ENCODE measurements at places on chromosomes 2 and 18.

DNA sequence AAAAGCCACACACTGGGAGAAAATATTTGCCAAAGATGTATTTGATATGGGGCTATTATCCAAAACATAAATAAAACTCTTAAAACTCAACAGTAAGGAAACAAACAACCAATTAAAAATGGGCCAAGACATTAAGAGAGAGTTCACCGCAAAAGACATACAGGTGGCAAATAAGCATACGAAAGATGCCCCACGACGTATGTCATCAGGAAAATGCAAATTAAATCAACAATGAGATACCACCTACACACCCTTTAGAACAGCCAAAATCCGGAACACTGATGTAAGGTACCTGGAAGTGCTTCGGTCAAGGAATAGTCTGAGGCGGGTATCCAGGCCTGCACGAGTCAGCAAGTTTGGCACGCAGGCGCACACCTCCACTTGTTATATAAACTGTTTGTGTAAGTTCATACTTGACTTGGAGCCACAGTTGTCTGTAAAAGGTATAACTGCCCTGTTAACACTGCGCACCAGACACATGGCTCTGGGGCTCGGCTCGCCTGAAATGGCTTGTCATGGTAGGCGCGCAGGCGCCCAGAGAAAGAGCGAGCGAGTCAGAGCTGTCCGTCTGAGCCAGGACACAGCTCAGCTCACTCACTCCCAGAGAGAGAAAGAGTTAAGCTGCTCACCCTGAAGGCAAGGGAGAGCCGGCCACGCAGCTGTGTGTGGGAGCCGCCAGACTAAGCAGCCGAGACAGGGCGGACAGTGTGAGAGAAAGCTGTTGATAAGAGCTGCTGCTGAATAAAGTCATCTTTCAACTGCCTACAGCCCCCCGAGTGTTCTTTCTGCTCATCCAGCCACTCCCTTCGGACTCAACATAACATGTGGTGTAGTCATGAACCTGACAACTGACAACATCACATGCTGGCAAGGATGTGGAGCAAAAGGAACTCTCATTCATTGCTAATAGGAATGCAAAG lies 87.3 kb downstream of the HNRNPLL start:
- DNase-seq = no peak

GRCh38 chr2:174383796-174384195 lies 11.7 kb upstream of the SCRN3 start:
- no peak for DNase-seq

- DNase-seq = no peak
Observed at GRCh38 chr2:84931384-84931821, 25.9 kb downstream of the TMSB10 start.

GRCh38 chr2:74428675-74429074 lies 7.1 kb downstream of the WDR54 start:
- no peak for DNase-seq

GRCh38 chr18:13872932-13873331 lies 42.4 kb downstream of the MC2R start:
- no peak for DNase-seq

- no peak for DNase-seq
Observed at GRCh38 chr2:96642564-96643360, at the start of gene FER1L5. FER1L5 (plus strand) TSS chr2:96642764; CDS start chr2:96642837, 73 bp downstream.

DNA sequence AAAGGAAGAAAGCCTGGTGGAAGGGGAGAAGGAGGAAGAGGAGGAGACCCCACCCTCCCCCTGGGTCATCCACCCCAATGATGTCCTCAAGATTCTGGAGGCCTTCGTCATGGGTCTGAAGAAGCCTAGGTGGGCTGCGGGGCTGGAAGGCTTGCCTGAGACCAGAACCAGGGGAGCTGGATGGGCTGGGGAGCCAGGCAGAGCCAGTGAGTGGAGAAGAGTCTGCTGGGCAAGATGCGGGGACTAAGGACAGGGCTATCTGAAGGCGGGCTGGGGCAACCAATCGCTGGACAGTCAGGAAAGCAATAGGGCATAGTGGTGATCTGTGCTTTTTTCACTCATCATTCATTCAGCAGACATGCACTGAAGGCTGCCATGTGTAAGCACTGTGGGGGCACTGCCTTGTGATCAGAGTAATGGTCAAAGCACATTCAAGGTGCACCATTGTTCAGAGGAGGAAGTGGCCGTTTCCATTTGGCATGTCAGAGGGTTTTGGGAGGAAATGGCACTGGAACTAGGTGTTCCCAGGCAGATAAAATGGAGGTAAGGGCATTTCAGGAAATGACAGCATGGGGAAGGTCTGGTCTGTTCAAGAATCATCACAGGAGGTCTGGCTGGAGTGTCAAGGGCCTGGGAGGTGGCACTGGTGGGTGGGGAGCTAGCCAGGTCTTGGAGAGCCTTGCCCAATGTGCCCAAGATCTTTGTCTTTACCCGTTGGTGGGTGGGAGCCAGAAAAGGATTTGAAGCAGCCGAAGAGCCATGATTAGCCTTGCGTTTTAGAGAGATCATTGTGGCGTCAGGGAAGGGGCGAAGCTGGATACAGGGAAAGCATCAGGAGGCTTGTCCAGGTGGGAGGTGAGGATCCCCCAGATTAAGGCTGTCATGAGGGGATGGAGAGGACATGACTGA lies 24.2 kb downstream of the OTOF start:
- no peak for DNase-seq

- no peak for DNase-seq
Observed at GRCh38 chr18:31498574-31499524, 872 bp downstream of the DSG2 start.

DNA sequence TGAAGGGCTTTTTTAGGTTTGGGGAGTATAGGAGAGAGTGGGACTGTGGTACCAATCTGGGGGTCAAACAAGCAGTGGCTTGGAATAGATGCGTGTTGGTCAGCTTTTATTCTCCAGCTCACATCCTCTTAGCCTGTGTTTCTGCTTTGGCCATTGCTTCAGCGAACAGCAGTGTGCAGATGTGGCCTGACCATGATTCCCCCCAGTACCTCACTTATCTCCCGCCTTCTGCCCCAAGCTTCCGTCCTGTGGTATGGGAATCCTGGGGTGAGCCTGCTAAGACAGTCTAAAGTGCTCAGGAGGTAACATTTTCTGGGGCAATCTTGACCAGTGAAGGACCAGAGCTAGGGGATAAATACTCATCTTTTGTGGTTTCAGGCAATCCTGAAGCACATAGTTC lies 84.9 kb upstream of the TNP1 start:
- DNase-seq = no peak

DNA sequence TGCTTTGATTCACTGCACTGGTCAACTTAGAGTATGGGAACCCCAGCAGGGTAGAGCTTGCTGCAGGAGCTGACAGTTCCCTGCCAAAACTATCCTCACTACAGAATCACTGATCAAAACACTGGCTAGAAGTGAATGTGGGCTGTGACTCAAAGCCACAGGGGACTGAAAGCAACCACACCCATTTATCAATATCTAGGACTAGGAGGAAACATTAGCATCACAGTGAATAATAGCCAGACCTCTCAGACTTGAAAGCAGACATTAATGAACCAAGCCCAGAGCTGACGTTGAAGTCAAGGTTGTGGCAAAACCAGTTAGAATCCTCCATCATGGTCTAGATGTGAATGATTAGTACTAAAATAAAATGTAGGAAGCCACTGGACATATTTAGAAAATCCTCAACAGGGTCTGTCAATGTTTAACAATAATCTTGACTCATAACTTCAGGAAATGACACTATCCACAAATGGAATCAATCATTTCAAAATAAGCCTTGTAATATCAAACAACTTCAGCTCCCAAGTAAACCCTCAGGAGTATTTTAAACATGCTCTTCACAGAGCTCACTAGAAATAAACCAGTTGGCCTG lies 131.4 kb downstream of the CDH20 start:
- no peak for DNase-seq

GRCh38 chr2:169768262-169768995 lies 30.2 kb upstream of the SSB start:
- DNase-seq = no peak

- DNase-seq = no peak
Observed at GRCh38 chr2:134445985-134446382, 192.1 kb downstream of the MGAT5 start.

- no peak for DNase-seq
Observed at GRCh38 chr18:6557057-6557769, 142.5 kb upstream of the L3MBTL4 start.

- DNase-seq = no peak
Observed at GRCh38 chr2:28347596-28347995, 45.1 kb upstream of the FOSL2 start.

DNA sequence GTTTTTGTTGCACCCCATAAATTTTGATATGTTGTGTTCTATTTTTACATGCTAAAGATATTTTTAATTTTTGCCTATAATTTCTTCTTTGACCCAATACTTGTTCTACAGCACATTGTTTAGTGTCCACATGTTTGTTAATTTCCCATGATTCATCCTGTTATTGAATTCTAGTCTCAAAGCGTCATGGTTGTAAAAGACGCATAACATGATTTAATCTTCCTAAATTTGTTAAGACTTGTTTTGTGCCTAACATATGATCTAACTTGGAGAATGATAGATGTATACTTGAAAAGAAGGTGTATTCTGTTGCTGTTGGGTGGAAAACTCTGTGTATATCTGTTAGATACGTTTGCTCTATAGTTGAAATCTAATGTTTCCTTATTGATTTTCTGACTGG lies 27.1 kb upstream of the SULT1C3 start:
- DNase-seq = no peak

DNA sequence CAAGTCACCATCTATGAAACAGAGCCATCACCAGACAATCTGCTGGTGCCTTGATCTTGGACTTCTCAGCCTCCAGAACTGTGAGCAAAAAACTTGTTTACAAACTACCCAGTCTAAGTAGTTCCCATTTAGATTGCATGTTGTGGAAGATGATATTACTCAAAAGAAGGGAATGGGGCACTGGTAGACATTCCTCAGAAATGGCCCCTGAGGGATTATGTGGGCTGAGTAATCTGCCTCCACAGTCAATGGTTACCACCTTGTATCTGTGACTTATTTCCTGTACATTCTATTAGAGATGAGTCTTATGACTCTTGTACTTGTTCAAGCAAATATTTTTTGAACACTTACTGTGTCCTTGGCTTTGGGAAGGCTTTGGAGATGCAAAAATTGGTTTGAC lies 160.4 kb downstream of the NUP35 start:
- DNase-seq = no peak

GRCh38 chr18:54734059-54734458 lies 94.2 kb upstream of the RAB27B start:
- no peak for DNase-seq

GRCh38 chr2:146927080-146927711 lies 917.6 kb upstream of the ACVR2A start:
- no peak for DNase-seq

GRCh38 chr2:179125404-179125803 lies 75.5 kb upstream of the CCDC141 start:
- no peak for DNase-seq

GRCh38 chr18:25853691-25854433 lies 236.6 kb downstream of the SS18 start:
- DNase-seq = no peak

DNA sequence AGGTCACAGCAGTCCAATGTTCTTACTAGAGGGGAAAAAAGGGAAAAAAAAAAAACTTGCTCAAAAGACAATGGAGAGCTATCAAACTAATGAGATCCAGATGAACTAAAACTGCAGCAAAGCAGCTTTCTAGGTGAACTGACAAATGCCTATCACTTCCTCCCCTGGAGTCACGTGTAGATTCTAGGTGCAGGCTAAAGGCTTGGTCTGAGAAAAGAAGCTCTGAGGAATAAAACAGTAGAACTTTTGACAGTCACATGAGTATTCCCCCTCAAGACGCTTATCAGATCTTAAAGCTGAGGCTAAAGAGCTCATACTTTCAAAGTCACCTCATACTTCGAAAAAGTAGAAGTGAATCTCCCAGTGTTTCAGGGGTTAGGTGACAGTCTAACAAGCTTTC lies 42.3 kb downstream of the SMAD2 start:
- no peak for DNase-seq

DNA sequence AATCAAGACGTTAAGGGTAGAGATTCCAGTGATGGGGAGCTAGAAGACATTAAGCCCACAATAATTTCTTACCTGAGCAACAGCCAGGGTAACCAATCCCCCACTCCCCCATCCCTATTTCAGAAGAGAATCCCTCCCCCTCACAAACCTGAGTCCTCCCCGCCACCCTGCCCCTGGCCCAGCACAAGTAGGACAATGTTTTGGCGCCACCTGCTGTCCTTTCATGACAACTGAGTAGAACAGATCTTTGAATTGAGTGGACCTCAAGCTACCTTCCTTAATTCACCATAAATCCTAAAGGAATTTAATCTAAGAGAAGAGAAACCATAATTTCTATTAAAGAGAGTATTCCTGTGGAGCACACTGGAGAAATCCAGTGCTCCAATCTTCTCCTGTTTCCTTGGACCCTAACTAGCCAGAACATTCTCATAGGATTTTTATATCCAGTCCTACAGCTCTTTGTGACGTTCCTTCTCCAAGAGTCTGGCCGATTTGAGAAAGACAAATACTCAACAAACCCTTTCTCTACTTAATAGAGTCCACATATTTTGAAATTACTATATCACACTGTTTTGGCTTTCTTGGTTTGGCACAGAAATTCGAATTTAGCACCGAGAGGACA lies 41.1 kb downstream of the NHEJ1 start:
- DNase-seq = peak; percentile 7

All from stimulated activated CD4-positive, alpha-beta T cell treated with anti-CD3 and anti-CD28 coated beads, Interleukin-1b, Interleukin-23, amount 100 ng/mL, for 1 hour (primary cell).